ENCODE measurements at places on chromosomes 4 and X.

DNA sequence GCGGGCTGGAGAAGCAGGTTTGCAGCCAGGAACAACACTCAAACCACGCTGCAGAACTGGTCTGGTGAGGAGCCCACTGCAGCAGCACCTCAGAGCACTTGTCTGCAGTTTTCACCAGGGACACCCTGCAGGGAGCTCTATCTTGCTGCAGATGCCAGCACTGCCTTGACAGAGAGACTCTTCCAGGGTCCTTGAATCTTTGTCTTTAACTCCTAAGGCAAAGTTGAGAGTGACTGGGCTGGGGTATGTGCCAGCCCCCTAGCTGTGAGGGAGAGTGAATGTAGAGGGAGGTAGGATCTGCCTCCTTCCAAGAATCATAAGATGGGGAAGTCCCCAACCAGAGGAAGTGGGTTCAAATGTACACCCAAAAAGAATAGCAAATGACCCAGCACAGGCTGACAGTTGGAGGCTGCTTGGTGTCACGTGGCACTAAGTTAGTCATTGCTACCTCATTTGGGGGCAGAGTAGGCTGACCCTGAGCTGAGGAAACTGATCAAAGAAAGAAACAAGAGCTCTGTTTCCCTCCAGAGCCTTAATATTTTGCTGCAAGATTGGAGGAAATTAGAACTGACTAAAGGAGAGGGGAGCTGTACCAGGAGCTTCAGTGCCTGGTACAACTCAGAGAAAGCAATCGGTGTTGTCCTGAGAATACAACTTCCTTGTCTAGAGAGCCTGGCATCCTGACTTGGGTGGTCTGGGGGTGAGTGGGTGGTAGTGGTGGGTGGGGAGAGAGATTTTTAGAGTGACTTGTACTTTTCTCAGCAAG is 28.2 kb upstream of the HUWE1 start:
- DNase-seq = no peak

- DNase-seq = no peak
These were observed 14.7 kb downstream of the CHST7 start for GRCh38 chrX:46588263-46588662.

- no peak for DNase-seq
These were observed 57.2 kb downstream of the TRMT44 start for GRCh38 chr4:8497762-8498161.

DNA sequence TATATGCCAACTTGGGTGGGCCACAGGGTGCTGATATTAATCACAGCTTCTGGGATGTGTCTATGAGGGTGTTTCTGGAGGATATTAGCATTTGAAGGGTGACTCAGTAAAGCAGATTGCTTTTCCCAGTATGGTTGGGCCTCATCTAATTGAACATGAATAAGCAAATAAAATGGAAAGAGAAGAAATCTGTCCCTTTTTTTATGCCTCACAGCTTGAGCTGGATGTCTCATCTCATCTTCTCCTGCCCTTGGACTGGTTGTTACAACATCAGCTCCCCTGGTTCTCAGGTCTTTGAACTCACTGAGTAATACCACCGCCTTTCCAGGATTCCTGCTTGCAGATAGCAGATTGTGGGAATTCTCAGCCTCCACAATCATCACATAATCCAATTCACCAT is 1149.2 kb downstream of the PCDH18 start:
- no peak for DNase-seq

- DNase-seq = no peak
These were observed 94.9 kb upstream of the WDR17 start for GRCh38 chr4:175970724-175971123.

- no peak for DNase-seq
These were observed 46.2 kb downstream of the PPEF1 start for GRCh38 chrX:18753631-18754030.

DNA sequence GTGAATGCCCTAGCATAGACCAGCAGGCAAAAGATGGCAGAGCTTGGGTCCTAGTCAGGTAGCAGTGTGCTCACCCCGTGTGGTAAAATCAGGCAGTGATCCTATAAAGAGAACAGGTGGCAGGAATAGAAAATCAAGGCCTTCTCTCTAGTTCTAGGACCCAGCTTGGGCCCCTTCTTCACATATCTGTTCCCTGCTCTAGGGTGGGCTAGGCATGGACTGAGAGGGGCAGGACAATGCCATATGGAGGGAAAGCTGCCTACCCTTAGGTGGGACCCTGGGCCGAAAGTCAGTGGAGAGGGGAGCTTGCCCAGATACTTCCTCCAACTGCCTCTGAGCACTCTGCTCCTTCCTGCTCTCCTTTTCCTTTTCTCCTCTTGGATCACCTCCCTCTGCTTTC is 117.4 kb upstream of the NALF2 start:
- DNase-seq = no peak

- DNase-seq = peak; percentile 13
These were observed 667.6 kb downstream of the PCDH18 start for GRCh38 chr4:136864604-136865185.

DNA sequence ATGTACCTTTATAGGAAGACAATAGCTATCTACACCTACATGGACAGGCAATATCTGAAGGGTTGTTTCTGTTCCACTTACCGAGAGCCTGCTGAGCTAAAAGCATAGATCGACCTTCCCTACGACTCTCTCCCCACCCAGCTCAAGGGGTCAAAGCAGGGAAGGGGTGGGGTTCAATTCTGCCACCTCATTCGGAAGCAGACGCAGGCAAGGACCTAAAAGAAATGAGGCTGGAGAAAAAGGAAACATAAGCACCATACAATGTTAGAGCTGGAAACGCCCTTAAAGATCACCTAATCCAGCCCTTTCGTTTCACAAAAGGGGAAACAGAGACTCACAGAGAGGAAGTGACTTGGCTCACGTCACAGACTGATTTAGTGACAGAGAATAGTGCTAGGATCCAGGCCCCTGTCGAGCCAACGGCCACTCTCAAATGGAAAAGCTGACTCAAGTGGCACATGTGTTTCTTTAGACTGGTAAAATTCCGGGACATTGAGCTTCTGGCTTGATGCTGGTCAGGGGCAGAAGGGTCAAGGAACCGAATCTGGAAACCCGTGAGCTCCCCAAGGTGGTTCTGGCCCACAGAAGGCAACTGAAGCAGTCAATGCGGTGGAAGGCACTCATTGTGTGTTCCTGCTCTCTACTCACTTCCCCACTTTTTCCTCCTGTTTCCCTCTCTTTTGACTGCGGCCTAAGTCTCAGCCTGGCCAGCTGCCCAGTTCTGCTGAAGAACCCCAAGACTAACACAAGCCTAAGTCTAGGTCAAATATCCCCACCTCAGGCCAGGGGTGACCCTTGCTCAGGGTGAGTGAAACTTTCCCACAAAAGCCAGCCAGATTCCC is 7.5 kb downstream of the SEPTIN6 start:
- no peak for DNase-seq
